ENCODE measurements at places on chromosomes 5 and 9. TPM values are rescaled to one million over a fixed set of nuclear protein-coding genes. Genes with fewer than 3 reads are reported as not detected.

TRIO gene
- total RNA-seq = 17.2 TPM

ACER2 gene
- 2.5 TPM for total RNA-seq

FAM81B gene
- total RNA-seq = not detected

FOXD4 gene
- 0.23 TPM for total RNA-seq

LCN12 gene
- 2.3 TPM for total RNA-seq

MEGF10 gene
- not detected for total RNA-seq

RGP1 gene
- total RNA-seq = 22.8 TPM

SPINK7 gene
- total RNA-seq = not detected

TMEM174 gene
- total RNA-seq = not detected

PCDHB10 gene
- not detected for total RNA-seq

SLU7 gene
- 40.5 TPM for total RNA-seq

SLC45A2 gene
- 0.14 TPM for total RNA-seq

ADRA1B gene
- not detected for total RNA-seq

FRMPD1 gene
- total RNA-seq = not detected

LCNL1 gene
- total RNA-seq = 0.16 TPM

SEC24A gene
- total RNA-seq = 27.0 TPM

GBGT1 gene
- 5.7 TPM for total RNA-seq

PHF2 gene
- total RNA-seq = 29.5 TPM

RAB3C gene
- not detected for total RNA-seq

VLDLR gene
- total RNA-seq = 4.5 TPM

NME5 gene
- total RNA-seq = not detected

SHC3 gene
- total RNA-seq = not detected

KCNMB1 gene
- 0.05 TPM for total RNA-seq

LURAP1L gene
- not detected for total RNA-seq

GRPEL2 gene
- 41.3 TPM for total RNA-seq

OCLN gene
- 0.43 TPM for total RNA-seq

CDH12 gene
- not detected for total RNA-seq

BNC2 gene
- total RNA-seq = not detected

CAPSL gene
- 0.20 TPM for total RNA-seq

CCDC127 gene
- 6.5 TPM for total RNA-seq

TAF11L2 gene
- total RNA-seq = not detected

TBC1D13 gene
- 21.1 TPM for total RNA-seq

SLC31A2 gene
- 2.9 TPM for total RNA-seq

SLC36A2 gene
- not detected for total RNA-seq

CBY3 gene
- 0.32 TPM for total RNA-seq

C5 gene
- total RNA-seq = 2.5 TPM

TAS2R1 gene
- not detected for total RNA-seq

IL33 gene
- total RNA-seq = not detected

IL9 gene
- not detected for total RNA-seq

DNM1 gene
- total RNA-seq = 0.32 TPM

BRD3 gene
- 37.9 TPM for total RNA-seq

CYLC2 gene
- total RNA-seq = not detected

JAKMIP2 gene
- total RNA-seq = 7.6 TPM

SOX30 gene
- 0.16 TPM for total RNA-seq

PRR16 gene
- not detected for total RNA-seq

C5orf52 gene
- total RNA-seq = not detected

ORM2 gene
- not detected for total RNA-seq

LRRC26 gene
- total RNA-seq = not detected

UHRF2 gene
- total RNA-seq = 81.1 TPM

F2RL2 gene
- not detected for total RNA-seq

RFK gene
- total RNA-seq = 19.9 TPM

FXN gene
- total RNA-seq = 37.8 TPM

PCDH12 gene
- 1.9 TPM for total RNA-seq

PRRX2 gene
- total RNA-seq = 0.64 TPM

IRX1 gene
- total RNA-seq = not detected

ZNF462 gene
- 0.18 TPM for total RNA-seq

All from T-helper 2 cell treated with Interferon-gamma antibody and Interleukin-4, amounts not matched to agents 100 ng/mL and 5 ng/mL, for 36 hours (primary cell).